KG1 (cell line): ENCODE measurements at places on chromosomes 3 and 15.

DNA sequence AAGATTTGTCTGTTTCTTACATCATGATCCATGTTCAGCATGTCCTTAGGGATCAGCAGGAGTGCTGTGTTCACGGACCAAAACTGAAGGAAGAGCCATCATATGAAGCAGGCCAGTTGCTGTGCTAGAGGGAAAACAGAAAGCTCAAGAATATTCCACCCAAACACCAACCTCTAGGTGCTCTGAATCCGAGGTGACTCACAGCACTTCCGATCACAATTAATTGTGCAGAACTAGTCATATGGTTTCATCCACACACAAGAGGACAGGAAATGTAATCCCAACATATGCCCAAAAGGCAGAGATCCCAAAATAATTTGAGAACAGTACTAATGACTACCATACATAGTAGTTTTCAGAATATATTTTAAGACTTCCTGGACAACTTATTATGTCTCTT is 257.9 kb upstream of the KCNH8 start:
- no peak for DNase-seq

DNA sequence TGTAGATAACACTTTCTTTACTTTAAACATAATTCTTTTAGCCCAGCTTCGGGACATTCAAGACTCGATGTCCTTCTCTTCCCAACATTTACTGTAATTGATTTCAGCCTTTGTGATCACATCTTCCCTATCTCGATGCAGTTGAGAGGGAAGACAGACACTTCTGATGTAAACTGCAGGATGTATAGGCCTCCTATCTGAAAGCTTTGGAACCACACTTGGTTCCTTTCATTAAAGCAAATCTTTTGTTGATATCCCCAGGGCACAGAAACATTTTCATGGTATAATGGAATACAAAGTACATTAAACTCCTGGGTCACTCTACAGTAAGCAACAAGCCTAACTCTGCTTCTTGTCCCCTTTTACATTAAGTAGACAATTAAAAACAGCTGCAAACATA is 6.4 kb downstream of the GRM7 start:
- DNase-seq: no peak

- DNase-seq: no peak
Measured at GRCh38 chr3:66437341-66437929, 63.4 kb downstream of the LRIG1 start.

DNA sequence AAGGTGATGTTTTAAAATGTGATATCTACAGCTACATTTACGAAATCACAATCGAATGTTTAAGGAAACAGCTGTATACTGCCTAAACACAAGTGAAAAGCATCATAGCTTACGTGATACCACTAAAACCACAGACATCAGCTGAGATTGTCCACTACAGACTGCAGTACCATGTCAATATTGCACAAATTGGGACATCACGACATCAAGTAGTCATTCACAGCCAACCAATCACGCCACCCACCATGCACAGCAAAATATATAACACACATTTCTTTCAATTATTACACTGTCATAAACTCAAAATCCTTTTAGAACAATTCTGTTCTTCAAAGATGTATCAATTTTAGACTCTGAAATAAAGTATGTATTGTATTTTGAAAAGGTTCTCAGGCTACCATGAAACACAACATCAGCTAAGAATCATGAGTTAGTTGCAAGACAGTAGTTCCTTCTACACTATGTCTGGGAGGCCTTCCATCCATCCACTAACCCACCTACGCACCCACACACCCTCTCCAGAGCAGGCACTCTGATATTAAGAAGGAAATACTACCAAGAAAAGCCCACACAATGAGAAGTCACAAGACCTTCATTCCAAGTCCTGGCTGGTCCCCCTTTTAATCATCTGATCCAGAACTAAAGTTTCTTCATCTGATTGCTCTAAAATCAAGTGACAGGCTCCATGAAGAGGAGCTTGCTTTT is 3.1 kb downstream of the DMXL2 start:
- DNase-seq: no peak

- DNase-seq: no peak
Measured at GRCh38 chr3:126914226-126914625, 68.7 kb upstream of the PLXNA1 start.

DNA sequence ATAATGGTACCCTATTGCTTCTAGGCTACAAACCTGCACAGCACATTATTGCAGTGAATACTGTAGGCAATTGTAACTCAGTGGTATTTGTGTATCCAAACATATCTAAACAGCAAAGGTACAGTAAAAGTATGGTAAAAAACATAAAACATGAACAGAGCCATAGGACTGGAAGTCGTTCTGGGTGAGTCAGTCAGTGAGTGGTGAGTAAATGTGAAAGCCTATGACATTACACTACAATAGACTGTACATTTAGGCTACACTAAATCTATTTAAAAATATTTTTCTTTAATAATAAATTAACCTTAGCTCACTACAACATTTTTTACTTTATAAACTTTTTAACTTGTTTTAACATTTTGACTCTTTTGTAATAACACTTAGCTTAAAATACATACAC is 21.3 kb downstream of the RAB6B start:
- DNase-seq: no peak
